Small intestine (tissue), 16 donors: ENCODE measurements at places on chromosomes 12 and 14. TPM values are rescaled to one million over a fixed set of nuclear protein-coding genes. Genes with fewer than 3 reads are reported as not detected.

The IL26 gene
- polyA plus RNA-seq: not detected

The PCED1B gene
- polyA plus RNA-seq: not detected

The NXPH4 gene
- 0.27 TPM for polyA plus RNA-seq

The KRT6C gene
- polyA plus RNA-seq: not detected

The SERPINA12 gene
- polyA plus RNA-seq: 0.67 TPM

The SLC25A21 gene
- 1.2 TPM for polyA plus RNA-seq

DNA sequence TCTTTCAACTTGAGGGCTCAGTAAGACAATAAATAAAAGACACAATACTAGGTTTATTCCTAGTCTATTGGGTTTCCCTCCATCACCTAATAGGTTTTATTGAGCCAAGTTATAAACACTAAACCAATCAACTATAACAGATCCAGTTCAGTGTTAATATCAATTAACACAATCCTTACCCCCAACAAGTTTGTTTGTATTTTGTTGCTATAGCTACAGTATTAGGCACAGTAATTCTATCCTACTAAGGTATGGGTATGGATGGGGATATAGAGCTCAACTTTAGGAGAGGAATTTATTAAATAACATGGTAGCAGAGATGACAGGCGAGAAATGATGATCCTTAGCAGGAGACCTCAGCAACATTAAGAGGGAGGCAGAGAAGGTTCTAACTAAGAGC, 13.3 kb downstream of the PPP4R3A start:
- no peak overlapping the region for H3K27ac ChIP-seq
- peaks cover 13% of the 10 kb centered on the region for H3K4me1 ChIP-seq
- peaks cover 23% of the 10 kb centered on the region for H3K36me3 ChIP-seq

GRCh38 chr14:93135399-93135798, 19.7 kb upstream of the ITPK1 start:
- no peak for DNase-seq
- H3K27me3 ChIP-seq: no peaks in the 10 kb centered on the region
- H3K4me3 ChIP-seq: no peak overlapping the region
- H3K4me1 ChIP-seq: peaks cover 8% of the 10 kb centered on the region
- no peaks in the 10 kb centered on the region for H3K36me3 ChIP-seq
- no peak overlapping the region for H3K27ac ChIP-seq

DNA sequence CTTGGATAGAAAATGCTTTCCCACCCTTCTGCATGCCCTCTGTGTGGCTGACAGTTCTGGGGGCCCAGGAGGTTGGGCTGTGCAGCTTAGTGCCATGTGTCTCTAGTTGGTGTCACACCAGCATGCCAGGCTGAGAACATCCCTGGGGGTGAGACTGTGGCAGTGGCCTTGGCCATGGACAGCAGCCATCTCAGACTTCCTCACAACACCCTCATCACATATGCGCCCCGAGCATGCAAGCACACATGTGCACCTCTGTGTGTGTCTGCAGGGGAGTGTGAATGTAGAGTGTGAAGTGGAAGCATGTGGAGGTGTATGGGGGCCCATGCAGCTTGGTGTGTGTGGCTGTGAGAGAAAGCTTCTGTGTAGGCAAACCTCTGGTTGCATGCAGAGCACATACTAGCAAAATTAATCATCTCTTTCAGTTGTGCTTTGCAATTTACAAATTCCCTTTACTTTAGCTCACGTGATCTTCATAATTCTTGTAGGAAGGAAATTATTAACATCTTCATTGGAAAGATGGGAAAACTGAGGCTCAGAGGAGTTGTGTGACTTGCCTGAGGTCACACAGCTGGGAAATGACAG, 8.4 kb downstream of the ASIC1 start:
- H3K4me1 ChIP-seq: peaks cover 2% of the 10 kb centered on the region
- no peaks in the 10 kb centered on the region for H3K27me3 ChIP-seq
- no peak for DNase-seq

DNA sequence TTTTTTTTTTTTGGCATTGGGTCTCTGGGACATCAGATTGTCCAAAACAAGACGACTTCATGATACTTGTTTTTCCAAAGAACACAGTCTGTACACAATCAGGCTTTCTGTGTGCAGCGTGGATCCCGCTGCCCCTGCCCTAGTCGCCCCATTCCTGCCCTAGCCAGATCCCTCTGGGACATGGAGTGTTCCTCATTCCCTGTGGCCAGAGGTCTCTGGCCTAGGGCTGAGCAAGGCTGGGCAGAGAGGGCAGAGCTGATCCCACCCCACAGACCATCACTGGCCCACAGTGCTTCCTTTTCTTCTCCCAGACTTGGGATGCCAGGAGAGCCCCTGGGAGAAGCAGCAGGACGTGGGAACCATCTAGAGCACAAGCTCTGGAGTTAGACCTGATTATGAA, 20.9 kb upstream of the EIF2B2 start:
- no peaks in the 10 kb centered on the region for H3K36me3 ChIP-seq
- DNase-seq: no peak
- no peaks in the 10 kb centered on the region for H3K27me3 ChIP-seq
- H3K4me1 ChIP-seq: no peaks in the 10 kb centered on the region

GRCh38 chr14:70601162-70601561, 707 bp upstream of the MED6 start:
- H3K4me1 ChIP-seq: no peaks in the 10 kb centered on the region
- H3K27me3 ChIP-seq: peaks cover 3% of the 10 kb centered on the region
- H3K27ac ChIP-seq: no peak overlapping the region
- peaks cover under 1% of the 10 kb centered on the region for H3K36me3 ChIP-seq

- no peak overlapping the region for H3K27ac ChIP-seq
- no peaks in the 10 kb centered on the region for H3K4me1 ChIP-seq
- H3K36me3 ChIP-seq: no peaks in the 10 kb centered on the region
- no peak for DNase-seq
- no peak overlapping the region for H3K4me3 ChIP-seq
- no peaks in the 10 kb centered on the region for H3K27me3 ChIP-seq
These were observed 15.5 kb upstream of the NTN4 start for GRCh38 chr12:95805864-95806671.

DNA sequence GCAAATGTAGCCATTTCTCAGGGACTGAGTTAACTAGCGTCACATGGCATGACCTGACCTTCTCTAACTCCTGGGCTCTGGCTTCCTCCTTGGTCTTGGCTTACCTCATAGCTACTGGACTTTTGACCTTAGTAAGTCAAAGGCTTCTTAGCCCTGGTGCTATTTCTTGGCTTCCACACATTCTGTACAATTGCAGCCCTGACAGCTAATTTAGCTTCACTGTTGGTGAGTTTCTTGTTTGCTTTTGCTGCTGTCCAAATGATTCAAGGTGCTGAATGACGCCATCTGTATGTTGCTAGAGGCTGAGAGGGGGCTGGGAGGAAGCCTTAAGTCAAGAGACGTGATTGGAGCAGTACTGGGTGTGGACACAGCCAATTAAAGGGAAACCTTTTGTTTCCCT, 202.7 kb downstream of the PRKD1 start:
- no peak overlapping the region for H3K27ac ChIP-seq
- H3K36me3 ChIP-seq: no peaks in the 10 kb centered on the region
- no peaks in the 10 kb centered on the region for H3K4me1 ChIP-seq
- no peaks in the 10 kb centered on the region for H3K27me3 ChIP-seq
- DNase-seq: peak; percentile 77

DNA sequence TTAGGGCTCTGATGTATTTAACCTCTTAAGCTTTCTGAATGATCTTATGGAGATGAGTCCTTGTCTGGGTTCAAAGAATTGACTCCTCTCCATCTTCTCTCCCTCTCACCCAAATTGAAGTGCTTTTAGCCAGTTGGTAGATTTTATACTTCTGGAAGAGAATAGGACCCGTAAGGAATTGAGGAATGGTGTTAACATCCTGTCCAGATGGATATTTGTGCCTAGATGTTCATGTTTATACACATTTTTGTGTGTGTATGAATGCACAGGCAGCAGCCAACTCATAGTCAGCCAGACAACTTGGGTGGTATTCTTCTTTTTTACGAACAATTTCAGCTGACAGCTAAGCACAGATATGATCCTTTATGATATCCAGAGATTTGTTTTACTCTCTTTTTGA, 449.6 kb upstream of the RGS6 start:
- H3K4me1 ChIP-seq: peaks cover 3% of the 10 kb centered on the region
- no peak overlapping the region for H3K27ac ChIP-seq
- H3K27me3 ChIP-seq: no peaks in the 10 kb centered on the region
- H3K36me3 ChIP-seq: no peaks in the 10 kb centered on the region
- DNase-seq: no peak

- DNase-seq: peak; percentile 67
- no peaks in the 10 kb centered on the region for H3K36me3 ChIP-seq
- H3K27ac ChIP-seq: peak overlapping the region; percentile 96
- no peak overlapping the region for H3K4me3 ChIP-seq
These were observed 7.8 kb downstream of the PITPNM2 start for GRCh38 chr12:123142921-123143735.

DNA sequence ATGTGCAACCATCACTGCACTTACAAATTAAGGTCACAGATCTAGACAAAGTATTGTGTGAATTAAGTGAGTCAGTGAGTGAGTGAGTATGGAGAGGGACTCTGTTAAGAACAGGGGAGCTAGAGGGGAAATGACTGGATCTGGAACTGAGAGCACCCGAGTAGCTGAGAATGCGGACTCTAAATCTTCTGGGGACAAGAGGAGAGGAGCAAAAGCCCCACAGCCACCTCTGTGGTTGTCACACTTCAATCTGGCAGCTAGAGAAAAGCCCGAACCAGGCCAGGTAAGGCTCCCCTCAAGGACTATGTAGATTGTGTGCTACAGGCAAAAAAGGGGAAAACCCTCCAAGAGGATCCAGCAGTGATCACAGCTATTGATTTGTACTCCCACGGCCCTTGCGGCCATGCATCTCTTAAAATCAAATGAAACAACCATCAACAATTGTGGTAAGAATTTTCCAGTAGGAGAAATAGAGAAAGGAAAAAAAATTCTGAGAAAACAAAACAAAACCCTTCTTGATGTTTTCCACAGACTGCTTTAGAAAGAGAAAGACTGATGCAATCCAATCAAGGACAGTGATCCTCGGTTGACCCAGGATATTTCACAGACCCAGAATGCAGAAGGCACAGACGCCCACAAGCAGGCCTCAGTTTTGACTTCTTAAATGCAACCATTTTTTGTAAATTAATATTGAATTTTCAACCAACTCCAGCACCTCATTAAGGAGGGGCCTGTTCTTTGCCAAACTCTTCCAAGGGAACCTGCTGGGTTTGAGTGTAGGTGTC, 109.6 kb downstream of the SLC38A6 start:
- H3K4me3 ChIP-seq: no peak overlapping the region
- no peaks in the 10 kb centered on the region for H3K27me3 ChIP-seq
- no peak for DNase-seq
- H3K36me3 ChIP-seq: no peaks in the 10 kb centered on the region

DNA sequence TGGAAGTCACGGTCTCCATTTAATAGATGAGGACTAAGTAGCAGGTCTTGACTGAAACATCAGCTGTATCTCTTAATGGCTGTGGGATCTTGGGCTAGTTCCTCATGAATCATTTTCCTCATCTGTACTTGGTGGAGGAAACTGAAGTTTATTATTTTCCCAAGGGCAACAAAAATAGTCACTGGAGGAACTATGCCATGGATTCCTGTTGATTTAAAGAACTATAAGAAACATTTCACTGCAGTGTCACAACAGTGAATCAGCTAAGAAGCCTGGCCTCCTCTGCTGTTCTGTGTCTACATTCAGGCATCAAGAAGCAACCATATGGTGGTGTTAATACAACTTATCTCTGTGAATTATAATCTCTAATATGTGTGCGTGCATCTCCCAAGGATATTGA, 200.5 kb downstream of the STXBP6 start:
- H3K36me3 ChIP-seq: no peaks in the 10 kb centered on the region
- H3K4me3 ChIP-seq: no peak overlapping the region

- no peaks in the 10 kb centered on the region for H3K36me3 ChIP-seq
- DNase-seq: no peak
- H3K4me3 ChIP-seq: no peak overlapping the region
- H3K27me3 ChIP-seq: peaks cover 2% of the 10 kb centered on the region
These were observed 203.6 kb downstream of the NUAK1 start for GRCh38 chr12:105935106-105935505.

DNA sequence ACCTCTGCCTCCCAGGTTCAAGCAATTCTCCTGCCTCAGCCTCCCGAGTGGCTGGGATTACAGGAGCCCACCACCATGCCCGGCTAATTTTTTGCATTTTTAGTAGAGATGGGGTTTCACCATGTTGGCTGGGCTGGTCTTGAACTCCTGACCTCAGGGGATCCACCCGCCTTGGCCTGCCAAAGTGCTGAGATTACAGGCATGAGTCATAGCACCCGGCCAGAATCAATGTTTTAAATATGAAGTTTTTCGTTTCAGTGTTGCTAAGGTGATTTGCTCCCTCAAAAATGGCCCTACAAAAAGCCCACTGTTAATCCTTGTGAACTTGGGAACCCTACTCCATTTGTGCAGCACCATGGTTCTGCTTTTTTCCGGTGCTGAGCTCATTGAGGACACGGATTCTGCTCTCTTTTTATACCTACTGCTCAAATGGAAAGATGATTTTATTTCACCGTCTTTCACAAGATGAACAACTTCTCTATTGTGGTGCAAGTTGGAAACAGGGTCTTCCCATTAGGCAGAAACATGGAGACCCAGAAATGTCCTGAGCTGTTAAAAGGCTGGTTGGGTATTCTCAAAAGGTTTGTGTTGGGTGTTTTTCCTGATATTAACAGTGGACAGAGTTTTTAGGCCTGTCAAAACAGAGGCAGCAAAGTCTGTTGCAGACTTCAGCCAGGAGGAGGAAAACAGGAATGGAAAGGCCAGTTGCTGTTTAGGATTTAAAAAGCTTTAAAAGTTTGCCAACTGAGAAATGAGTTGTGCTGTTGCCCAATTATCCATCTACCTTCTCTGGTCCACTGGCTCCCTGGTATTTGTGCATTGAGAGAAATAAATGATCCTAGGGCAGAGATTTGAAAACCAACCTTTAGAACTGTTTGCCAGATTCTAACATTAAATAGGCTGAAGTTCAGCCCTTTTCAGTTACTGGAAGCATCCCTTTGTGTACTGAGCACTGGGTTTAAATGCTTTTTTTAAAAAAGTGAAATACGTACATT, 85.8 kb downstream of the ATP23 start:
- no peak overlapping the region for H3K4me3 ChIP-seq
- no peak for DNase-seq
- H3K36me3 ChIP-seq: no peaks in the 10 kb centered on the region

DNA sequence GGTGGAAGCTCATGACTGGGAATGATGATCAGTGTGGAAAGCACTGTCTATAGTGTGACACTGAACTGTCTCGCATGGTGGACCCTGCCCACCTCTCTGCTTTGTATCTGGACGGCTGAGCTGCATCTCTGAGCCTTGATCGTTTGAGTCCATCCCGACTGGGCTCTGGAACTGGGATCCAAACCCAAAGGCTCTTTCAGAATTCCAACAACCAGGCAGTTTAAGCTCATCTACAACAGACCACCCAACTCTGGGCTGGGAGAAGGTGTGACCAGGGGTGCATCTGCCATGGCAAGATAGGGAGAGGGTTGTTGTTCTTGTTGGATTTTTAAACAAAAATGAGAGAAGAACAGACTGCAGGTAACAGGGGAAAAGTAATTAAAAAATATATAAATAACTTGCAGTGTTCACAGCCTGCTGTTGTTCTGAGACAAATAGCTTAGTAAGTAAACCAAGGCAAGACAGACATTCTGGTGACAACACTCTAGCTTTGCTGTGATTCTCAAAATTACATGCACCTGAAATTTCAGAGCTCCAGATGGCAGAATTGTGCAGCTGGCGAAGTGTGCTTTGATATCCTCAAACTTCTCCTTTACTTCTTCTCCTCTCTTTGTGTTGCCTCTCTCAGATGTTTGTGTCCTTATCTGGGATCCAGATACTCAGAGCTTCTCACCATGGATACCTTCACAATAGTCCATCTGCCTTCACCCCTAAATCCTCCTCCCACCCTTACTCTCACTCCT, 209.6 kb downstream of the EMP1 start:
- no peaks in the 10 kb centered on the region for H3K27me3 ChIP-seq
- DNase-seq: no peak
- H3K4me3 ChIP-seq: no peak overlapping the region

- no peaks in the 10 kb centered on the region for H3K4me1 ChIP-seq
- H3K4me3 ChIP-seq: no peak overlapping the region
- DNase-seq: no peak
- H3K27me3 ChIP-seq: no peaks in the 10 kb centered on the region
These were observed 188.5 kb downstream of the CCDC91 start for GRCh38 chr12:28378736-28379135.
